ENCODE measurements at places on chromosomes 4 and X. TPM values are rescaled to one million over a fixed set of nuclear protein-coding genes. Genes with fewer than 3 reads are reported as not detected.

Gene RNF150
- total RNA-seq, result not detected

Gene CYLC1
- not detected for total RNA-seq

Gene CSAG2
- 1.3 TPM for total RNA-seq

Gene RPS6KA6
- total RNA-seq, result not detected

Gene SPINK2
- not detected for total RNA-seq

Gene HSD17B13
- total RNA-seq, result 0.10 TPM

Gene ADGRL3
- total RNA-seq, result not detected

All from activated CD4-positive, alpha-beta memory T cell treated with anti-CD3 and anti-CD28 coated beads, Interleukin-2, amount 10 ng/mL, durations not matched to agents 7 days and 5 days (primary cell).